ENCODE measurements at places on chromosomes 7 and 10.

GRCh38 chr7:66377045-66377444 is 171.9 kb downstream of the TPST1 start:
- no peak for DNase-seq

GRCh38 chr7:158484801-158485531 is 102.7 kb downstream of the PTPRN2 start:
- DNase-seq = no peak

GRCh38 chr7:54747234-54747633 is 11.8 kb downstream of the SEC61G start:
- DNase-seq = no peak

GRCh38 chr7:96026010-96026409 is 253.7 kb downstream of the DYNC1I1 start:
- DNase-seq = no peak
